ENCODE measurements at places on chromosomes 5 and 9. TPM values are rescaled to one million over a fixed set of nuclear protein-coding genes. Genes with fewer than 3 reads are reported as not detected.

The PHYHD1 gene
- total RNA-seq, result 82.2 TPM

The SOHLH1 gene
- not detected for total RNA-seq

The SV2C gene
- 0.22 TPM for total RNA-seq

The LCN9 gene
- total RNA-seq, result not detected

- no peak for DNase-seq
Measured at GRCh38 chr5:141504216-141504615, 15.3 kb downstream of the PCDHGC5 start.

GRCh38 chr5:64746446-64746845 is 22.0 kb downstream of the SREK1IP1 start:
- DNase-seq, result no peak

DNA sequence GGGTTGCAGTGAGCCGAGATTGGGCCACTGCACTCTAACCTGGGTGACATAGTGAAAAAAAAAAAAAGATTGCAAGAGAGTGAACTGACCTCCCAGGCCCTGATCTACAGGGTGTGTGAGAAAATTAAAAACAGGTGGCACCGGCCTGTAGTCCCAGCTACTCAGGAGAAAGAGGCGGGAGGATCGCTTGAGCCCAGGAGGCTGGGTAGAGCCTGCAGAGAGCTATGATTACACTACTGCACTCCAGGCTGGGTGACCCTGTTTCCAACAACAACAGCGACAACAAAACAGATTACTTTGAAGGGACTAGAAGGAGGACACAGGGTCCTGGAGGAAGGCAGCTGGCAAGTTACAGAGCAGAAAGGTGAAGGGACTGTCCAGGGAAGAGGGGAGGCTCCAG is 42.2 kb upstream of the FABP6 start:
- no peak for DNase-seq

- no peak for DNase-seq
Measured at GRCh38 chr9:95912773-95913172, 37.3 kb downstream of the ERCC6L2 start.

GRCh38 chr9:108466304-108466703 is 389.5 kb downstream of the ACTL7B start:
- DNase-seq, result no peak

DNA sequence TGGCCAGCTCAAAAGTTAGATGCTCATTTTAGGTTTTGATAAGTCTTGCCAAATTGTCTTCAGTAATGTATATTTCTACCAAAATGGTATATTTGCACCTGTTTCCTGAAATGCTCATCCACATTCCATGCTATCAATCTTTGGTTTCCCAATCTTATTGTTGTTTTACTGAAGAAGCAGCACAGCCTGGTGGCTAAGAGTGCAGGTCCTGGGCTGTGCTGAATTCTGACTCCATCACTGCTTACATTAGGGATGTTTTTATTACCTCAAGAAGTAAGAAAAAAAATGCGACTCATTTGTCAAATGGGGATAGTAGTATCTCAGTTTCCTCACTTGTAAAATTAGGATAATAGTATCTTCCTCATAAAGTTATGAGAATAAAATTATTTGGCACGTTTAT is 13.6 kb upstream of the S100Z start:
- no peak for DNase-seq

- DNase-seq, result no peak
Measured at GRCh38 chr9:114314256-114314867, 8.5 kb upstream of the ORM1 start.

DNA sequence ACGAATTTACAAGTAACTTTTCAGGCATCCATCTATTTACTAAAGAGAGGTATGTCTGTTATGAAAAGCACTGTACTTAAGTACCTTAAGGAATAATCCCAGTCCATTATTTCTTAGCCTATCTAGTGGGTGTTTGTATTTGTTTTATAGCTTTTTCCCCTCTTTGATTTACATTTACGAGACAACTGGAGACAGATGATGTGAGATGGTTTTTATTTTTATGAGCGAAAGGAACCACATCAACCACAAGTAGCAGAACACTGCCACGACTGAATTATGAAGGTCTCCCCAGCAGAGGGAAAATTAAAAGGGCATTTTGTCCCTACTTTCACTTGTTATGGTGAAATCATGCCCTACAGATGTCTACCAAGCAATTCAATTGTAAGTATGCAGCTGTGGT is 357.8 kb downstream of the NFIB start:
- no peak for DNase-seq

- DNase-seq, result no peak
Measured at GRCh38 chr5:149024477-149024876, 38.4 kb downstream of the SH3TC2 start.

DNA sequence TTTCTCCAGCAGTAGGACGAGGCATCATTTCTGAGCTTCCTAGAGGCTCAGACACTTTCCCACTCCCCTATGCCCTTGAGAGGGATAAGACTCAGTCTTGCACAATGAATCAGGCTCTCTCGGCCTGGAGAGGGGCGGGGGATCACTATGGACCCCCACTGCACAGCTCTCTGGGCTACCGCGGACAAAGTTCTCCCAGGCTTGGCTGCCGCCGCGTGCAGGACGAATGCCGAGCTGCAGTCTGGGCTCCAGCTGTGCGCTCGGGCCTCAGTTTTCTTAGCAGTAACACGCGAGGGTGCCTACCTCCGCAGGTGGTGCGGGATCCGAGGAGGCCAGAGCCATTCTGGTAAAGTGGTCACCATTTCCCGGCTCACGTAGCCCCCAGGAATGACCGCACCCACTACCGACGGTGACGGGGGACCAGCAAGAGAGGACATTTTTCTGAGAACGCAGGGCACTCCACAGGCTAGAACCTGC is 3.4 kb upstream of the MYORG start:
- DNase-seq, result no peak

DNA sequence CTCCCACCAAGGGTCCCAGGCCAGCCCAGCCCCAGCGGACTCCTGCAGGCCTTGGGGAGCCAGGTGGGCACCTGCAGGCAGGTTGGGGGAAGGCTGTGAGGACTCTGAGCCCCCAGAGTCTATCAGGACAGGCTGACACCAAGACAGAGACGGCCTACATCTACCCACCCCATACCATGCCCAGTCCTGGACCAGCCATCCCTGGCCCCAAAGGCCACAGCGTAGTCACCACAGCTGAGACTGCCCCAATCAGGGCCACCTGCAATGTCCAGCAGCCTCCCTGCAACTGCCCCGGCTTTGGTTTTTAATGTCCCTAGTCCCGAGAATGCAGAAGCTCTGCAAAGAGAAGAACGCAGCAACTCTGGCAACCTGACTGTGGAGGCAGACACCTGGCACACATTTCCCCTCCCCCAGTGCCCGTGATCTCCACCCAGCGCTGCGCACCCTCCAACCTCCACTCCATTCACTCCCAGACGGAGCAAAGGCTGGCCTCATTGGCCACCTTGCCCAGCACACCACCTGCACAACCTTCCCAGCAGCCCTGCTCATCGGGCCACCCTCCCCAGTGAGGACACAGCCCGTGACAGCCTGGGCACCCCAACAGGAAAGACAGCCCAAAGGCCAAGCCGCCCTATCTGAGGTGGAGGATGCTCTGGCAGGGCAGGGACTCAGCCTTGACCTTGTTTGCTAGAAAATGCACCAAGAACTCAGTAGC is 14.9 kb downstream of the ADAMTS2 start:
- DNase-seq, result no peak

GRCh38 chr5:35821513-35821912 is 35.2 kb upstream of the IL7R start:
- DNase-seq, result no peak

- DNase-seq, result no peak
Measured at GRCh38 chr9:99169982-99170761, 51.6 kb downstream of the ALG2 start.

DNA sequence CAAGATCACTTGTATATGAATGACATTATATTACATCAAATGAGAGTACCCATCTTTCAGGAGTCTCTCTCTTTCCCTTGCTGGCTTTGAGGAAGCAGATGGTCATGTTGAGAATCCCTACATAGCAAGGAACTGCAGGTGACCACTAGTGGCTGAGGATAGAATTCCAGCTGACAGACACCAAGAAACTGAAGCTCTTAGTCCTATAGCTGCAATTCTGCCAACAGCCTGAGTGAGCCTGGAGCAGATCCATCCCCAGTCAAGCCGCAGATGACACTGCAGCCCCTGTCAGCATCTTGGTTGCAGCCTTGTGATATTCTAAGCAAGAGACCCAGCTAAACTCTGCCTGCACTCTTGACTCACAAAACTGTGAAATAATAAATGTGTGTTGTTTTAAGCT is 531.5 kb downstream of the CSNK1G3 start:
- no peak for DNase-seq

GRCh38 chr5:566636-567309 is 42.5 kb upstream of the SLC9A3 start:
- no peak for DNase-seq

- DNase-seq, result no peak
Measured at GRCh38 chr5:73454379-73455036, 5.9 kb upstream of the FOXD1 start.

- DNase-seq, result no peak
Measured at GRCh38 chr5:110463106-110463505, 263.4 kb downstream of the TMEM232 start.

GRCh38 chr9:124594225-124594624 is 87.0 kb upstream of the NR5A1 start:
- DNase-seq, result no peak

- no peak for DNase-seq
Measured at GRCh38 chr5:81302596-81302995, 1.2 kb downstream of the ZCCHC9 start.

DNA sequence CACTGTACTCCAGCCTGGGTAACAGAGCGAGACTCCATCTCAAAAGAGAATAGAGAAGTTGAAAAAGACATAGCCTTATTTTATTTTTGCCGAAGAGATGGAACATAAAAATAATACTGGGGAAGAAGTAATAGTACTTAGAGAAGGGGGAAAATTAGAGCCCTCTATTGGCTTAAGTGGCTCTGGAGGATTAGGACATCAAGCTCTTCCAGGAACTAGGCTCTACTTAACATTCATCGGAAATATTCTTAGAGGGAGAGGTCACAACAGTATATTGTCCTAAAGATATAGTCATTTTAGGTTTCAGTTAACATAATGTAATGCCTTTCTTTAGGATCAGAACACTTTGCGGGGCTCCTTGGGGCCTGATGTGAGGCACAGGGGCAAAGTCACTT is 86.0 kb upstream of the PLPP1 start:
- DNase-seq, result no peak

DNA sequence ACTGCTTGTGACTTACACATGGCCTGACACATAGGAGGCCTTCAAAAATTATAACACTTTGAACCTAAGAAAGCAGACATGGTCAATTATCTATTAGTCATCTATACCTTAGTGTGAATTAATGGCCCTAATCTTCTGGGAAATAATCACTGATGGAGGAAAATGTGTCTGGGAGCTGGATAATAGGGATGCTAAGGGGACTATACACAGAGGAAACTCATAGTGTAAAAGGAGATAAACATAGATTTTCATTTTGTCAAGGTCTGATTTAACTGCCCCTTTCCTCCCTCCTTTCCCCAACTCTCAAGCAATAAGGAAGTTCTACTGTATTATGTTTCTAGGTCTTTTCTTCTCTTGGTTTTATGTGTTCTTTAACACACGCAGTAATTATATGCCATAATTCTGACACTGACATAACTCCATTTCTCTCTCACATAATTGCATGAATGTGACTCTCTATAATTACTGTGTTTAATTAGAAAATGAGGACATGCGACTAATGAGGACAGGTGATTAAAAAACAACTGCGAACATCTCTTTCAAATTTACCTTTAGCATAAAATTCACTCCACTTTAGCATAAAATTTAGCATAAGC is 18.7 kb upstream of the PRELID2 start:
- no peak for DNase-seq
